ENCODE measurements at places on chromosomes 6 and 20.

- DNase-seq: no peak
Observed at GRCh38 chr6:160263196-160263939, 4.7 kb upstream of the SLC22A2 start.

DNA sequence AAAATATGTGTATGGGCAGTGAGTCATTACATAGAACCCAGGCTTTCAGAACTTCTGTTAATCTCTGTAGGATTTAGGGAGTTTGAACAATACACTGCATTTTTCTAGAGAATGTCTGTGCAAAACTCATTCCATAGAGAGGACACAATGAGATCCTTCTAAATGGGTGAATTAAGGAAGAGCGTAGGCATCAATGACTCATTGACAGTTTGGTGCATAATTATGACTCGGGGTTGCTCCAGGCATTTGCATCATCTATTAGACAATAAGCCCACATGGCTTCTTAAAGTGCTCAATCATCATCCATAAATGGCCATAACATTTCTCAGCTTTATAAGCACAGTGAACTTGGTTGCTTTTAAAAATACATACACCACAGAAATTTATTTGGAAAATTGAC, 625.5 kb downstream of the CDH26 start:
- DNase-seq: no peak

DNA sequence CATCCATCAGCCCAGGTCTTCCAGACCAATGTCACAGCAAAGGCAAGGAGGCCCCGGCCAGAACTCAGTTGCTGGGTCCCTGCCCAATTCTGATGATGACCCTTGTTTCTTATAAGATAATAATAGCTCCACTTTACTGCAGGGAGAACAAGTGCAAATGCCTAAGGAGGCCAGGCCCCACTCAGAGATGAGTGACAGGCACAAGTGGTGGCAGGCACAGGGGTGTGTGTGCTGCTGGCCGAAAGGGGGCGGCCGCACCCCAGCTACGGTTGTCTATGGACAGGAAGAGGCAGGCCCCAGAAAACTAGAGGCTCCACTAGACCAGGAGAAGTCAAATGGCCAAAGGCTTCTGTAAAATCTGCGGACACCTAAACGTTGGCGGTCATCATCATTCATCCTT, 28.6 kb downstream of the GNAS-AS1 start:
- no peak for DNase-seq

DNA sequence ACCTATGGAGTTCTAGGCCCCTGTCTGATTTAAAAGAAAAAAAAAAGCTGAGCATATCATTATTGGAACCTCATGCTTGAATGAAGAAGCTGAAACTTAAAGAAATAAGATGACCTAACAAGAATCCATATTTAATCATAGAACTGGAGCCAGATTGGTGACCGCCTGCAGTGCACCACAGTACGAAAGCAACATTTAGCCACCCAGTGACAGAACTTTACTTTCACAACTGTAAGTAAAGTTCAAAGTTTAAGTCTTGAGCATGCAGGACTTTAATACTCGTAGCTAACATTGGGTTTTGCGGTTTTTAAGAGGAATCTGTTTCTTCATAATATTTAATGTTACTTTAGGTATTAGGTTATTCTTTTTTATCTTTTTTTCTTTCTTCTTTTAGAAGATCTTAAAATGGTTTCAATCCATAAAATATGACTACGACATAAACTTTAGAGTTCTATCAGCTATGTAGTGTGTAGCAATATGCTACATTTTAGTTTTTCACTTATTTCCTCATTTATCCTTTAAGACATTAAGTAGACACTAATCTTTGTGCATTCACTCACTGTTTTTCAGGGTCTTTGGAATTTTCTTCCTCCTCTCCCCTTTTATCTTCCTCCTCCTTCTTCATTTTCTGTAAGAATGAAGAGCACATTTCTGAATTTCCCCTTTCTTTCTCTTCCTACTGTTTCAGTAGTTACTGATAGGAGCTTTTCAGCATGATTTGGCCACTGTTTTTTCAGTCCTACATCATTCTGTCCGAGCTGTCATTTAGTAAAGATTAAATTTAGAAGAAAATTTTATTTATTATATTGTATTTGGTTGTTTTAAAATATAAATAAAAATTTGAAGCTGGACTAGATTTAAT, 514.1 kb downstream of the GRIK2 start:
- DNase-seq: no peak

- no peak for DNase-seq
Observed at GRCh38 chr6:107823047-107823557, 1.0 kb downstream of the SCML4 start.

- DNase-seq: no peak
Observed at GRCh38 chr6:43747784-43748183, 22.2 kb upstream of the VEGFA start.

- DNase-seq: no peak
Observed at GRCh38 chr6:150273457-150274309, 95.1 kb upstream of the IYD start.

GRCh38 chr6:87210979-87211378, 55.6 kb downstream of the ZNF292 start:
- no peak for DNase-seq

DNA sequence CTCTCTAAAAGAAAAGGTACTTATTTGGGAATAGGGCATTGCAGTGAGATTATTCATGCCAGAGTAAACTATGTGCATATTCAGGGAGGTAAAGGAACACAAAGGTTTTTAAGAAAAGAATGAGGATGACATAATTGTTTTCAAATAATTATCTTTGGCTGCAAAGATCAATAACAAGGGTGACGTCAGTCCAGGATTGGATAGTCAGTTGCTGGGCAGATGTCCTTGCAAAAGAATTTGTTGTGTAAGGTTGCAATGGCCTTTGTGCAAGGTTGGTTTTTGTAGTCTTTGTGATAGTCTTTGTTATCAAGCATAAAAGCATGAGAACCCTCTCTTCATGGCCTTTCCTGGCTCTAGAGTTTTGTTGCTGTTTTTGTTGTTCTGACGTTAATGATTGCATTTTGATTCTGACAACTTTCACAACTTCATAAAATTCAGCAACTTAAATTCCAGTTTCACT, 17.7 kb downstream of the LOC128125822 start:
- no peak for DNase-seq

DNA sequence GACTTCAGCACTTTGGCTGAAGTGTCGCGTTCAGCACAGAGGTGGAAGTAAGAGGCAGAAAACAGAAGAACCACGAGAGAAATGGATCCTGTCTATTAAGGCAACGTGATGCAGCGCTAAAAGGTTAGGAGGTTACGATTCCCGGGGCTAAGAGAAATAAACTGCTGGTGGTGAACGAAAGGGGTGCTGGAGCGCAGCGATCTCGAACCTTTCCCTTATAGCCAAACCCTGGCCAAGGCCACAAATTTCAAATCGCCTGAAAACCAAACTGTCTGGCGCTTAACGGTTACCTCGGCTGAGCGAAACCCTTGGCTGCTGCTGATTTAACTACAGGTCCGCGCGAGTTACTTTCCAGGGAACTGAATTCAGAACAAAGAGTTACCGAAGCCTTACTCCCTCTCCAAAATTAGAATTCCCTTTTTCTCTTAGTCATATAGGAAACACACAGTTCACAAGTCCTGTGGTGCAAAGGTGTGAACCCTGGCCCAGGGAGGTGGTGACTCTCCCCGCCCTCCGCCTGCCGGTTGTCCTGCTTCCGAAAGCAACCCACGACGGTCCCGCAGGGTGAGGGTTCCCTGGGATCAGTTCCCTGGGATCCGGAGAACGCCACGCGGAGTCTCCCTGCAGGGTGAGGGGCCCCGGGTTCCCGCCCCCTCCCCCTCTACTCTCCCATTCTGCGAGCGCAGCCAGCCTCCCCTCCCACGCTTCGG, 1.3 kb upstream of the SLC35D3 start:
- no peak for DNase-seq

DNA sequence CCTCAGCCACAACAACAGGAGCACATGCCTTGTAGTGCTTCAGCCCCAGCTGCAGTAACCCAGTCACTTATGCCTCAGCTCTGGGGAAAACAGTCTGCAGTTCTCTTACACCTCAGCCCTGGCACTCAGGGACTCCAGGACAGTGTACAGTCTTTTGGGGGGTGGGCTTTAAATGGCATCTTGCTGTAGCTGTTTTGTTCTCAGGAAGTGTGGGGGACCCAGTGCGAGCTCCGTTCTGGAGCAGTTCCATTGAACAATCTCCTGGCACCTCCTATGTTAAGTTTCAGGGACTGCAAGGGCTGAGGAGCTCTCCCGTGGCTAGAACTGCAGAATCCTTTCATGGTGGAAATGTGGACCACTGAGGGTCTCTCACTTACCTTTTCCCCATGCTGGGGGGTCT, 55.2 kb downstream of the PLCG1 start:
- DNase-seq: no peak

DNA sequence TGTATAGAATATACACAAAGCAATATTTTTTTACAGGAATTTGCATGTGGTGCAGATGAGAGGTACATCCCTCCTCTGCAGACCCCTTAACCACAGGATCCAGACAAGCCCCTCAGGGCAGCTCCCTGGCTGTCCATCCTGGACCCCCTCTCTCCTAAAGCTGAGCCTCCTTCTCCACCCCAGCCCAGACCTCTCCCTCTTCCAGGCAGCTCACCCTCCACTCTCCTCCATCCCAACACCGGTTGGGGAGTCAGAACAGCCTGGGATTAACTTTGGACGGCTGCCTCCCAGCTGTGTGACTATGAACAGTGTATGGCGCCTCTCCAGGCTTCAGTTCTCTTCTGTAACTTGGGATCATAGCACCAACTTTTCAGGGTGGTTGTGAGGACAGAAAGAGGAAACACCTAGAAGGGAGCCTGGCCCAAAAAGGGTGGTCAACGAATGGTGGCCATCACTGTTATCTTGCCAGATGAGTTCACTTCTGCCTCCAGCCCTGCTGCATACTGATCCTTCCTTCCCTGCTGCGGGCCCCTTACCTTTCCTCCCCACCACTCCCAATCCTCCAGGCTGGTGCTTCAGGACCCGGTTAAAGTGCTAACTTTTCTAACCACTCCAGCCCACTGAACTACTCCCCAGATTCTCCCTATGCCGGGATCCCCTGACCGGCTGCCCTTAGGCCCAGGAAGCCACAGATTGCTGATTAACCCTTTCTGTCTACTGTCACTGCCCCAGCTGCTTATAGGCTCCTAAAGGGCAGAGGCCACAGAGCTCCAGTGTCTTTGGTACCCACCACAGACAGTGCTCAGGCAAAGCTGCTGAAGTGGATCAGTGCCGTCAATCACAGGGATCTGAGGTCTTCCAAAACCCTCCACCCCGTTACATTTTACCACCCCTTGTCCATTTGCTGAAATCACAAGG, 55.9 kb downstream of the GPR6 start:
- no peak for DNase-seq

GRCh38 chr6:6179858-6180623, 140.4 kb downstream of the F13A1 start:
- DNase-seq: no peak

GRCh38 chr20:13149371-13150105, 71.5 kb upstream of the ISM1 start:
- no peak for DNase-seq

- no peak for DNase-seq
Observed at GRCh38 chr6:145532361-145532760, 203.0 kb downstream of the EPM2A start.

- no peak for DNase-seq
Observed at GRCh38 chr6:133899556-133899955, 10.6 kb downstream of the TCF21 start.

GRCh38 chr6:151233731-151234130, 6.0 kb upstream of the AKAP12 start:
- no peak for DNase-seq

GRCh38 chr6:139320081-139320480, 28.3 kb upstream of the TXLNB start:
- DNase-seq: no peak

- DNase-seq: no peak
Observed at GRCh38 chr6:39321761-39322160, 741 bp downstream of the KCNK16 start.

GRCh38 chr6:14946753-14947152, 299.1 kb upstream of the JARID2 start:
- no peak for DNase-seq

- no peak for DNase-seq
Observed at GRCh38 chr20:4076671-4077070, 61.3 kb upstream of the RNF24 start.

DNA sequence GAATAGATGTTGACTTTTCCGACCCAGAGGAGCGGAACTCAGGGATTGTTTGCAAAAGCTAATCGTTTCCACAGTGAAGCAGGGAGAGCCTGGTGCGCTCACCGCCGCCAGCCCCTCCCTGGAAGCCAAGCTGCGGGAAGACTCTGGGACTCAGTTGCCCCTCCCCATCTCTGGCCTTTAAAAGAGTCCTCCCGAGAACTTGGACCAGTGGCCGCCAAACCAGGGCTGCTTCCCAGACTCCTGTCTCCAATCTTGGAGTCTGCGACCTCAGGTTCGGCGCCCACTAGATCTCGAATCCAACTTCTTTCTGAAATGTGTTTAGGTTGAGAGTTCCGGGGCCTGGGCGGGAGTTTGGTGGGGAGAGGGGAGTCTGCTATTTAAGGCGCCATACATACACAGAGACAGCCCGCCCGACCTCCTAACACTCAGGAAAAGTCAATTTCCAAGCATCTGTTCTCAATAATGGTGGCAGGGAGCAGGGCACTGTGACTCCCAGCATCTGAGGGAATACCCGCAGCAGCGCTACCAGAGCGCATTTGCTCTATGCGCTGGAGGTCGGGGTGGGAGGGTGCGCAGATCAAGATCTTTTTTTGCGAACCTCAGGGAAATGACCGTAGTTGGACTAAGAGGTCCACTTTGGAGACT, 800 bp upstream of the GRIK2 start:
- DNase-seq: no peak

DNA sequence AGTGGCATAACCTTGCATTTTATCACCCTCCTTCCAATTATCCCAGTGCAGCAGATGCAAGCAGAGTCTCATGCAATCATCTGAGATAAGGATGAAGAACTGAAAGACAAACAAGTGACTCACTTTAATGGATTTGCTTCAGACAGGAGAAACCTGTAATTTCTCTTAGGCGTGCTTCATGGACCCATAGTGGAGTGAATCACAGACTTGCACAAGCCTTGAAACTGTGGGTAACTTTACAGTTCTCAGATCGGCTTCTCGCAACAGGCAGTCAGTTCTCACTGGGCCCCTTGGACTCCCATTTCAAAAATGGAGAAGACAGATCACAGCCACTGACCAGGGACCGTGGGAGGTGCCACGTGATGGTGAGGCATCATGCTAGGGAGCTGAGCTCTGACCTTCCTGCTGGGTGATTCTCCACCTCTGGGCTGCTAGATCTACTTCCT, at the start of gene ADGRF4:
Gene ADGRF4 (plus strand): TSS at position 239 of the 446 bp plus-strand sequence. CDS start 8,666 bp downstream, outside the sequence.
- DNase-seq: no peak

DNA sequence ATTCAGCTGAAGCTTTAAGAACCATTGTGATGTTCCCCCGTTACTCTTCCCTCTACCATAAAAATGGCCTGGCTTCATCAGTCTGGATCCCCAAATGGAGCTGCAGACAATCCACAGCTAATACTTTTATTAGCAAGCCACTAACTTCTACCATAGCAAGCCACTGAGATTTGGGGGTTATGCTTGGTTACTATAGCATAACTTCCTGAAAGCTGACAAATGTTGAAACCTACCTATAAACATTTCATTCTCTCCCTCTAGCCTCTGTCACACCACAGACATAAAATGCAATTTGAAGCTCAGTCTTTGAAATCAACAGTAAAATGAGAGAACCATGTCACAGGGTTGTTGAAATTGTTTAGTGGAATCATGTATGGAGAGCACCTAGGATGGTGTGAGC, 3.0 kb upstream of the HTR1E start:
- no peak for DNase-seq
